ENCODE measurements at places on chromosomes 2 and 18. TPM values are rescaled to one million over a fixed set of nuclear protein-coding genes. Genes with fewer than 3 reads are reported as not detected.

GRCh38 chr18:49096021-49096420 lies 145.3 kb upstream of the SMAD7 start:
- DNase-seq = no peak

The LRATD1 gene
- total RNA-seq = not detected

GRCh38 chr2:74843899-74844298 lies 10.0 kb downstream of the HK2 start:
- DNase-seq = no peak

The FZD7 gene
- 0.82 TPM for total RNA-seq

The EPB41L3 gene
- 3.4 TPM for total RNA-seq

The TMSB10 gene
- total RNA-seq = 4,653 TPM

The UGT1A7 gene
- not detected for total RNA-seq

GRCh38 chr18:72808680-72809079 lies 59.1 kb downstream of the NETO1 start:
- DNase-seq = no peak

The CERKL gene
- not detected for total RNA-seq

Measured in activated naive CD8-positive, alpha-beta T cell treated with anti-CD3 and anti-CD28 coated beads, Interleukin-2, amount 10 ng/mL, durations not matched to agents 7 days and 5 days (primary cell).